ENCODE measurements at places on chromosomes 13 and 19.

DNA sequence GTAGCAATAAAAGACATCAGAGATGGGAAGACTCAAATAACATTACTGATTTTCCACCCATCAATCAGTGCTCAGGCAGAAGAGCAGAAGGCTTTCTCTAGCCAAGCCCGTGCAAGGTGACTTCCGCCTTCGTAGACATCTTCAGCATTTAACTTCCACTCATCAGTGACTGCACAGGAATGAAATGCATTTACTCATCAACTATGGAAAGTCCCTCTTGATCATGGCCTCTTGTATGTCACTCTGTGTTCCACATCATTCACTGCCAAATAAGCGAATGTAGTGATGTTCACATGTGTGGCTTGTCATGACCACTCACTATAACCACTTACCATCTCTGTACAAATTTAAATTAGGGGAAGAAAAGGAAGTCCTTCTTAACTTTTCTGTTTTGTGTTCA, 49.4 kb downstream of the SACS start:
- DNase-seq, result peak; percentile 19

DNA sequence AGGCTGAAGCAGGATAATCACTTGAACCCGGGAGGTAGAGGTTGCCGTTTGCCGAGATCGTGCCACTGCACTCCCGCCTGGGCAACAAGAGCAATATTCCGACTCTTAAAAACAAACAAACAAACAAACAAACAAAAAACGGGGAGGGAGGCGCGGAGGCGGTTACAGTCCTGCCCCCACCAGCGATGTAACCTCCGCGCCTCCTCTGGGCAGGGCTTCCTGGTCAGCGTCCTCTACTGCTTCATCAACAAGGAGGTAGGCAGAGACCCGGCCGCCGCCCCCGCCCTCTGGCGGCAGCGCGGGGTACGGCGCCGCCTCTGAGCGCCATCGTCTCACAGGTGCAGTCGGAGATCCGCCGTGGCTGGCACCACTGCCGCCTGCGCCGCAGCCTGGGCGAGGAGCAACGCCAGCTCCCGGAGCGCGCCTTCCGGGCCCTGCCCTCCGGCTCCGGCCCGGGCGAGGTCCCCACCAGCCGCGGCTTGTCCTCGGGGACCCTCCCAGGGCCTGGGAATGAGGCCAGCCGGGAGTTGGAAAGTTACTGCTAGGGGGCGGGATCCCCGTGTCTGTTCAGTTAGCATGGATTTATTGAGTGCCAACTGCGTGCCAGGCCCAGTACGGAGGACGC, 10.2 kb downstream of the SNRPD2 start:
- peak; percentile 75 for DNase-seq

- no peak for DNase-seq
Measured at GRCh38 chr19:50268041-50268440, 61.1 kb downstream of the KCNC3 start.

DNA sequence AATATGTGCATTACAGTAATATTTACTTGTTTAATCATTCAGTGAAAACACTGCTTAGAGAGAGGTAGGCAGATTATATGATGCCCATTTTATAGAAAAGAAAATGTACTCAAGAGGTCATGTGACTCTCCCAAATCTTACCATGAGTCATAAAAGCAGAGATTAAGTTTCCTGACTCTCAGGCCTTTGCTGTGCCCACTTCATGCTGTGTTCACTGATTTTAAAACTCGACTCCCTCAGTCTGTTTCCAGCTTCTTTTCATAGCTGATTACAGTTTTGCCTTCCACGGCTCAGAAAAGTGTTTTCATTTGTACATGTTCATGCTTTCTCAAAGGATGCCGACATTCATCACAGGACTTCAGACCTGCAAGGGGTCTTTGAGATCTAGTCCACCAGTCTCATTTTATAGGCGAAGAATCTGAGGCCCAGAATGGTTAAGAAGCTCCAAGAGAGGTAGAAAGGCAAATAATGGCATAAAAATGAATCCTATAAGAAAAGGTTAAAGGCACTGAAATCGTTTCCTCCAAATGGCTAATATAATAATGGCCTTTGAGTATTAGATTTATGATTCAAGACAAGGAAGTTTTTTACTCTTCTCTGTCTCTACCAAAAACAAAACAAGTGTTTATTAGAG, 9.0 kb upstream of the IPO5 start:
- no peak for DNase-seq

- peak; percentile 84 for DNase-seq
Measured at GRCh38 chr19:4139614-4140236, 13.7 kb upstream of the CREB3L3 start.
